ENCODE measurements at places on chromosomes 4 and X.

GRCh38 chr4:124953061-124953460 is 240.5 kb upstream of the ANKRD50 start:
- DNase-seq: peak; percentile 95

DNA sequence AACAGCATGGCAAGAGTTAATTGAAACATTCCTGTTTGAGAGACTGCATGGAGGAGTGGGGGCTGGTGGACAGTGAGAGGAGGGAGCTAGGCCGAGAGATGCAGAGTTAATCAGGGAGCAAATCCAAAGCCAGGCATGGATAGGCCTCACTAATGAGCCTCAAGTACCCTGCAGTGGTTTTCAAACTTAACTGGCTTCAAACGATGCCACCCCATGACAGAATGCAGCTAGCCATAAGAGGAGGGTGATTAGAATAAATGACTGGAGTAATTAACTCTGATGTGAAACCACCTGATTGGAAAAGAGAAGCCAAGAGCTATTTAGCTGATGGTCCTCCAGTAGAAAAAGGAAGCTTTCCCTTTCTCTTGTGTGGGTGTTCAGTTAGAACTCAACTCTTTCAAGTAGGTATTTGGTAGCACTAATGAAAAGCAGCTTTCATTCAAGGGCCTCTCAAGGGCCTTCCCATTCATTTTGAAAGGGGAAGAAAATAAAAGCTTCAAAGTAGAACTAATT is 215.4 kb upstream of the MAB21L2 start:
- no peak for DNase-seq

- DNase-seq: no peak
These were observed 67.6 kb upstream of the PPARGC1A start for GRCh38 chr4:23957465-23957864.

DNA sequence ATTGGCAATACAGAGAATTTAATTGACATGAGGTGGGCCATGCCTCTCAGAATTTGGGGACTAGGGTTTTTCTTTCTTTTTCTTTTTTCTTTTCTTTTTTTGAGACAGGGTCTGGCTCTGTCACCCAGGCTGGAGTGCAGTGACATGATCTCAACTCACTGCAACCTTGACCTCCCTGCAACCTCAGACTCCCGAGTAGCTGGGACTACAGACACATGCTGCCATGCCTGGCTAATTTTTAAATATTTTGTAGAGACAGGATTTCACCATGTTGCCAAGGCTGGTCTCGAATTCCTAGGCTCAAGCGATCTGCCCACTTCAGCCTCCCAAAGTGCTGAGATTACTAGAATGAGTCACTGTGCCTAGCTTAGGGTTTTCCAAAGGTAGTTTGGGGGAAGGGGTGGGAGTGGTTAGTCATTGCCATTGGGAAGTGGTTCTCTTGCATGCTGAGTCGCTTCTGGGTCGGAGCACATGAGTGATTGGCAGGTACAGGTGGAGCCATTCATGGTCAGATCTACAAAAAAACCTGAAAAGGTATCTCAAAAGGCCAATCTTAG is 54.5 kb downstream of the MID2 start:
- no peak for DNase-seq

DNA sequence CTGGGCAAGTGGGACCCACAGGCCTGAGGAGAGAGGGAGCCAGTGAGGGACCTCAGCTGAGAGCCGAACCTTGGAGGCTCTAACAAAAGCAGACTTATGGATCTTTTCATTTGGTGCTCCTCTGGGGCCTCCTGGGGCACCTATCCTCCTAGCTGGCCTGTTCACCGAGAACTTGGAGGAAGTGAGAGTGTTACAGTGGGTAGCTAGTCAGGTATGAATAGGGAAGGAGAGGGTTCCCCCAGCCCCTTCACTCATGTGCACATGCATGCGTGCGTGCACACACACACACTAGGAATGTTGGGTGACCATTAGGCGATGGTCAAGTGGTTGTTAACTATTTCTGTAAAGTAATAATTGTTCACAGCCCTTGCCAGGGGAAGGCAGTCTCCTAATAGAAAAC is 18.6 kb upstream of the TMEM185A start:
- no peak for DNase-seq
